ENCODE measurements at places on chromosomes 7 and 10.

DNA sequence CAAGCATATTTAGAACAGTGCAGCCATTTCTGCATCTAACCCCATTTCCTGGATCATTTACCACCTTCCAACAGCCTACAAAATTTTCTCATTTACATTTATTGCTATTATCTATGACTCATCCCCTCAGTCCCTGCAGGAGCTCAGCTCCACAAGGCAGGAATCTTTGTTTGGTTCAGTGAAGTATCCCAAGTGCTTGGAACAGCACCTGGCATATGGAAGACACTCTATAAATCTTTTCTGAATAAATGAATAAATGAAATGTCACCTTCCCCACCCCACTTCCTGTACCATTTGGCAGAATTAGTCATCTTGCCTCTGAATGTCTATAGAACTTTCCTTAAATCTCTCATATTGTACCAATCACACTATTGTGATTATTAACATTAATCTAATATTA, 110.7 kb downstream of the HIP1 start:
- no peak for DNase-seq

- no peak for DNase-seq
Measured at GRCh38 chr7:37069336-37069735, 345.0 kb upstream of the AOAH start.

- peak; percentile 63 for DNase-seq
Measured at GRCh38 chr7:142431491-142431890, 173.6 kb upstream of the PRSS58 start.

GRCh38 chr7:116582806-116583444, 58.1 kb downstream of the CAV1 start:
- peak; percentile 100 for DNase-seq

- no peak for DNase-seq
Measured at GRCh38 chr7:152909683-152910544, 150.4 kb downstream of the ACTR3B start.

GRCh38 chr10:66085906-66086305, 839.9 kb upstream of the LRRTM3 start:
- DNase-seq = no peak

DNA sequence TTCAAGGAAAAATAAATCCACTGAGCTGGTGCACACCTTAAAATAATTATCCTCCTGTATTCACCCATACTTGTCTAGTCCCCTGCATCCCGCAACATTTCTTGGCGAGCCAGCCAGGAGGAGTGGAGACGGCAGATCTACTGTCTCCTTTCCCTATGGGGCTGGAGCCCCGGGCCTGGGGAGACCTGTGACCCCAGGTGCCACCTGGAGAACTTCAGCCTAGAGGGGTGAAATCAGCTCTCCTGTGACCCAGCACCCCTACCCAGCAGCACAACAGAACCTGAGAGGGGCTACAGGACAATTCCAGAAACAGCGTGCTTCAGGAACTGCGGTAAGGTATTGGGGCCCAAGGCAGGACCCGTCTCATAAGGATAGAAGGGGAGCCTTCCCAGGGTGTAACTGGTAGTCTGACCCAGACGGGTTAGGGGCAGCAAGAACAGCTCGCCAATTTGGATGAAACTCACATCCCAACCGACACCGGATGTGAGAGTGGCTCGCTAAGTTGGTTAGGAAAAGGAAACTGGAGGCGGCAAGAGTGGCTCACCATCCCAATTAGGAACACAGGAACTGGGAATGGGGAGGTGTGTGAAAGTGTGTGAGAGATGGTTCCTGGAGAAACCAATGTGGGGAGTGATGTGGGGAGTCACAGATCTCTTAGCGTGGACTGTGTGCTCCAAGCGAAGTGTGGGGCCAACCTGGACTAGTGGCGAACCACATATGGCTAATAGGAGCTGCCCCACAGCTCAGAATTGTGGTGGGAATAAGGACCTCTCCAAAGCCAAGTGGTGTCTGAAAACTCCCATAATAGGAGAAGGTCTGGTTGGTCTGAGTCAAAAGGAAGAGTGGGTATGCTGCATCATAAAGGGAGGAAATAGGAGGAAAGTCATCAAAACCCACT, 15.1 kb upstream of the DENND2A start:
- DNase-seq = no peak

GRCh38 chr10:28312572-28312971, 9.7 kb upstream of the MPP7 start:
- peak; percentile 82 for DNase-seq

DNA sequence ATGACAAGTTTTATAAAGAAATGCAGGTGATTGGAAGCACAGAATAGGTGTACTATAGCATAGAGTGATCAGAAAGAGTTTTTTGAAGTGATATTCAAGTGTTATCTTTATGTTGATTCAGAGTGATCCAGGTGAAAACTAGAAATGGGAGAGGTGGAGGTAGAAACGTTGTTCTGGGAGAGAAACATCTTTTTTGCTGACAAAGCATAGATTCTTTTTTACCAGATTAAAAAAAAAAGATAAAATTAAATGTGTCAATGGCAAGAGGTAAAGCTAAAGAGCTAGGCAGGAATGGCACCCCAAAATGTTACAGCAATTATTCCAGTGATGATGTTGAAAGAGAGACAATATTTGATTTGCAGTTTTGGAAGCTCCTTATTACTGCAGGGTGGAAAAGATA, 12.6 kb upstream of the VSTM2A start:
- DNase-seq = no peak

DNA sequence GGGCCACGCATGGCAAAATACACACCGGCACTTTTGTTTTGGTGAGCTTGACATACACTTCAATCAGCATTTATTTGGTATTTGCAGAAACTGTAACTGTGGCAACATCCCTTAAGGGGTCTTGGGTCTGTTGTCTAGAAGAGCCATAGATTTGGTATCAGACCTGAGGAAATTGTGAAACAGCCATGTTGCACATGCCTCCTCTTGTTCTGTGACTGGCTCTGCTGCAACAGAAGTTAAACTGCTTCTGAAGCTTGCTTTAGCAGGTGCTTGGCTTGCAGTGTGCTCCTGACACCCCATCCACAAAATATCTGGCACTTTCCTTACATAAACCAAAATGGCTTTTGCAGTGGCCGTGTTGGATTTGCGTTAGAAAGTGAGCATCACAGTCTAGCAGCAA, 247.3 kb downstream of the GATA3 start:
- DNase-seq = no peak

GRCh38 chr7:5500777-5501350, 77.2 kb upstream of the TNRC18 start:
- no peak for DNase-seq

- no peak for DNase-seq
Measured at GRCh38 chr10:122323189-122323588, 51.3 kb upstream of the PLEKHA1 start.

- DNase-seq = peak; percentile 42
Measured at GRCh38 chr7:28296571-28297483, 115.5 kb upstream of the CREB5 start.

- no peak for DNase-seq
Measured at GRCh38 chr10:101415884-101416283, 61.9 kb downstream of the BTRC start.

DNA sequence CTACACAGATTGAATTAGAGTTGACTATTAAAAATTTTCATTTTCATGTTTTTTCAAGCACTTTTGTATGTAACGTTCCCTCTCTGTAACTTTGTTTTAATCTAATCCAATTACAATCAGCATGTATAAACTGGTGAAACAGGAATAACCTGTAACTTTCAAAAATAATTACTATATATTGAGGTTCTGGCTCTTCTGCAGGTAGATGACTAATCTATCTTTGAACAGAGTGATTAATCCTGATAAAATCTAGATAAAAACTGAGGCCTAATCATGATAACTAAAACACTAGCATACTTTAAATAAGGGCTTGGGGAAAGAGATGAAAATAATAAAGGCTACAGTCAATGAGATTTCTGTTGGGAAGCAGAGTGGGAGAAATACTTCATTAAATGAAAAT, 101.6 kb upstream of the KCND2 start:
- DNase-seq = no peak

GRCh38 chr10:86104611-86105145, 261.9 kb downstream of the GRID1 start:
- no peak for DNase-seq

GRCh38 chr10:29728541-29729049, 93.8 kb upstream of the SVIL start:
- DNase-seq = no peak

DNA sequence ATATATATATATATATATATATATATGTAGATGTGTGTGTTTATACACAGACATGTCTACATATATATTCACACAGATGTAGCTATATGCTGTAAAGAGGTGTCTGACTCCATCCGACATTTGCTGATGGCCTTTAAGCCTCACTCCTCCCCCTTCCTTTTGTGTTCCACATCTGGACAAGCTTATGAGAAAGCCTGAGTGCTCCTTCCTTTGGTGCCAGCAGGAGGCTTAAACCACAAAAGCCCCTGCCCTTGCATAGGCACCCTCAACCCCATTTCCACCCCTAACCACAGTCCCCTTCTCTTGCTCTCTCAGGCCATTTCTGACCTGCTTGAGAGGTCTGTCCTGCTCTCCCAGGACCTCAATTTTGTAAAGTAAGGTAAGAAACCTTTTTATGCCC, 98.7 kb downstream of the SVOPL start:
- DNase-seq = no peak

DNA sequence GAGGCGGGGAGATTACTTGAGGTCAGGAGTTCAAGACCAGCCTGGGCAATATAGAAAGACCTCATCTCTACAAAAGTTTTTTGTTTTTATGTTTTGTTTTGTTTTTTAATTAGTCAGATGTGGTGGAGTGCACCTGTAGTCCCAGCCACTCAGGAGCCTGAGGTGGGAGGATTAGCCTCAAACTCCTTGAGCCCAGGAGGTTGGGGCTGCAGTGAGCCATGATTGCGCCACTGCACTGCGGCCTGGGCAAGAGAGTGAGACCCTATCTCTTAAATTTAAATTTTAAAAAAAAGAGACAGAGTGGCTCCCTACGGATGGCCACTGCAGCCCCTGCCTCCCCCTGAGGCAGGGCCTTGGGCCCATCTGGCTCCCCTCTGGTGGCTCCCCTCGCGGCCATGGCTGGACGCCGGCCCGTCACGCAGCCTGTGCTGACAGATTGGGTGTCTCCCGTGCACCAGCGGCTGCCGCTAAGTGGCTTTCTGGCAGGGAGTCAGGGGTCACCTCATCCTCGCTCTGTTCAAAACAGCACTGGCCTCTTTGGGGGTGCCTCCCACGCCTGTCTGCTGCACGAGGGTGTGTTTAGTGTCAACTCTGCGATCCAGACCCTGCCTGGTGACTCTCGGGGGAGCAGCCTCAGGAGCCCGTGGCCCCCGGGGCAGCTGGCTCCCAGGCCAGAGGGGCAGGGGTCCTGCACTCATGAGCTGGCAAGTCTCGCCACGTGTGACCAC, 44.4 kb upstream of the ELN start:
- no peak for DNase-seq

DNA sequence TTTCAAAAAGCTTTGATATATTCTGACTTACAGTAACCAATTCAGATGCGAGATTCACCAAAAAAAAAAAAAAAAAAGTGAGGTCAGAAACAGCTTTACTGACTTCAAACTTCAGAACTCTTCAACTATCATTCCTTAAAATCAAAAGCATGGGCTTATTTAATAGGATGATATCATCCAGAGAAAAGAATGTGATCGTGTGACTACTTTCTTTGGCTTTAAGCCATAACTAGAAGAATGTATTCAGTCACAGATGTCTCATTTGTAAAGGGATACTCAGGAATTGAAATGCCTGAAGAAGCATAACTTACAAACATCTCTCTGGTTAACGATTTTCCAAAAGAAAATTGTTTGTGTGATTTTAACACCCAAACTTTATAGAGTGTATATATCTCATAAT, 11.5 kb downstream of the TPK1 start:
- peak; percentile 89 for DNase-seq

- no peak for DNase-seq
Measured at GRCh38 chr10:115982526-115982925, 290.5 kb downstream of the GFRA1 start.

DNA sequence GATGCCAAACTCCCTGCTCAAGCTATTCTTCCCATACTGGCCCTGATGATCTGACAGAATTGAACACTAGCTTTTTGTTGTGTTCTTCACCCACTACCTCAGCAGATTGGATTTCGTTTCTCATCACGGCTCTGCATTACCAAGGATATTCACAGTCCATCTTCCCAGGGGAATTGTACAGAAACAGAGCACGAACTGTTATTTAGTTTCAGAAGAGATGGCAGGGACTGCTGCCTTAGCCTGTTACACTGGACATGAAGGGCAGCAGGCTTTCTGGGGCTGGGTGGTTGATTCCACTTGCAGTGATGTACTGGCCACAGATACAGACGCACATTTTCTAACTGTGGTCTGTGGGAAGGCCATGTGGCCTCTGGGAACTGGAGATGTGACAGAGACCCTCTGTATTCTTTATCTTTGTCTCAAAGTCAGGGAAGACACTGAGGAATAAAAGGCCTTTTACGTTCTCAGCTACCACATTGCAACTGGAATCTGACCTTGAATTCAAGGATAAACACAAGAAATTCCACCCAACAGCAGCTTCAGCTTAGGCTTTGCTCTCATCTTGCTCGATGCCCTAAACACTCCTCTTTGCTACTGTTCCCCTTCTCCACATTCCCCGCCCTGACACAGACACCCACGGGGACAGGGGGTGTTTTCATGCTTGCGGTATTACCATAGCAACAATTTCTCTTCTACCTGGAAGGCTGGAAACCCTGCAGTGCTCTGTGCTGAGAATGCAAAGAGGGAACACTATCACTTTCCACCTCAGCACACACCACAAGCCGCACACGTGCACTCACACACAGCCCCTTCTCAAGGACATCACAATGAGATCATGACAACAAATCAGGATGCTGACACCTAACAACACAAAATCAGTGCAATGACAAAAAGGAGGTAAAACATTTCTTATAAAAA, 81.7 kb downstream of the RNF216 start:
- peak; percentile 76 for DNase-seq

DNA sequence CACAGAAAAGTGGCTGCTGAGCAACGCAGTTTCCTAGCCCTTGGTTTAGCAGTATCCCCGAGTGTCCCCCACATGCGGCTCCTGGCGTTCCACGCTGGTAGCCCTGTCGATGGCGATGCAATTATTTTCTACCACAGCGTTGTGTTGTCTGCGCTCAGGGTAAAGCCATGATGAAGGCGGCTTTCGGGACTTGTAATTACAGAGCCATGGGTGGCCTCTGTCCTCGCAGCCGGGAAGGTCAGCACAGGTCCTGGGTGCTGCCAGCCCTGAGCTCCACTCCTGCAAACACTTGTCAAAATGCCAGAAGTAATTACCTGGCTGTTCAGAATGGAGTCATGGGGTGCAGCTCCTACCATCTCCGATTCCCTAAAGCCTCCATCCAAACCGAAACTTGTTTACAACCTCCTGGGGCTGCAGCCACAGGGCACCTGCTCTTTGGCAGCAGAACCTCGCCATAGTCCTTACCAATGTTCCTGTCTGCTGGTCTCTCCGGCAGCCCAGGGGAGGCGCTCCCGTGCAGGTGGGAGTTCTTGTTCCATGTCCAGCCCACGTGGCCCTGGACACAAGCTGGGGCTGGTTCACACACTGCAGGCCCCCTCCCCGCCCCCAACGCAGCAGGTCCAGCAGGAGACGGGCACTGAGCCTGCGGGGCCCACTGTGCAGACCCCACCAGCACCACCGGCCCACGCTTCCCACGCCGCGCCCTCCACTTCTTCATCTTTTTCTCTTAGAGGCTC, 512.6 kb downstream of the PTPRN2 start:
- DNase-seq = no peak

- no peak for DNase-seq
Measured at GRCh38 chr10:130481076-130481930, 345.1 kb downstream of the GLRX3 start.
